ENCODE measurements at places on chromosomes 1 and 21.

DNA sequence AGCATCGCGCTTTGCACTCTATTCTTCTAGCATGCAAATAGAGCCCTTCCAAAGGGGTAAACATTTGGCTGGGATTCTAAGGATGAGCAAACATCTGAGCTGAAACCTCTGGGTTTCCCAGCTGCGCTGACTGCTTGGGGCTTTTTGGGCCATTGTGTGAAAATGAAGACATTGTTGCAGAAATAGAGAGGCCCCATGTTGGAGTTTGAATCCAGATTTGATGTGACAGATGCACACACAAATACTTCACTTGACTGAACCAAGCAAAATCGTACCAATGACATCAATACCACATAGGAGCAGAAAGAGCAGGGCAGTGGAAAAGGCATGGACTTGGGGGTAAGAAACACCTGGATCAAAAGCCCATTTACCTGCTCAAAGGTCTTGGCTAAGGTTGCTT, 144.6 kb upstream of the HMGB4 start:
- no peak for DNase-seq

GRCh38 chr21:38469642-38470041, 28.6 kb downstream of the ERG start:
- no peak for DNase-seq

GRCh38 chr1:119318466-119319309, 49.9 kb upstream of the HAO2 start:
- no peak for DNase-seq

DNA sequence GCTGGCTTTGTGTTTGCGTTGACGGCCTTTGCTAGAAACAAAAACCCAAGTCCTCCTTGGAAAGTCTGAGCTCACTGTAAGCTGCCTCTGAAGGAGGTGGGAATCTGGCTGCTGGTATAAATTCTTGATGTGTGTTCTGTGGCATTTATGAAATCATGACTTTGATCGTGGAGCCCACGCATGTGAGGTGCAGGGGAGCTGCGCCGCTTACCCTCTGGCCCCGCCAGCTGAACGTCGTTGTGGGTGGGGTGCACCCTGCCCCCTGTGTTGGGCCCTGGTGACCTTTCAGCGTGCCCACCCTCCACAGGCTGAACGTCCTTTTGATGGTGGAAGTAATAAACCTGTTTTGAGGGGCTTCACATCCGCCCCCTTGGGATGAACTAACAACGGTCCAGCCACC, 21.2 kb upstream of the DIP2A start:
- DNase-seq: no peak

DNA sequence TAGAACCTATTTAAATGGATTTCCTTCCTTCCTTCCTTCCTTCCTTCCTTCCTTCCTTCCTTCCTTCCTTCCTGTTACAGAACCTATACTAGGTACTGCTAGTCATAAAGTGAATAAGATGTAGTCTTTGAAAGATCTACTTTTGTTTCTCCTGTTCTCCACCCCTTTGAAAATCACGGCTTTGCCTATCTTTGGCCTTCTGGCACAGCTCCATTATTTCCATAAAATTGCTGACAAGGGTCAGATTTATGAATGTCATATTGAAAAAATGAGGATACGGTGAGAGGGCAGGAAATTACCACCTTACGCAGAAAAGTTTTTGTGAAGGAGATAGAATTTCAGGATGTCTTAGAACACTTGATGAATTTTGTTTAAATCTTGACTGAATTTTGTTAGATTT, 18.1 kb upstream of the HMCN1 start:
- DNase-seq: no peak

DNA sequence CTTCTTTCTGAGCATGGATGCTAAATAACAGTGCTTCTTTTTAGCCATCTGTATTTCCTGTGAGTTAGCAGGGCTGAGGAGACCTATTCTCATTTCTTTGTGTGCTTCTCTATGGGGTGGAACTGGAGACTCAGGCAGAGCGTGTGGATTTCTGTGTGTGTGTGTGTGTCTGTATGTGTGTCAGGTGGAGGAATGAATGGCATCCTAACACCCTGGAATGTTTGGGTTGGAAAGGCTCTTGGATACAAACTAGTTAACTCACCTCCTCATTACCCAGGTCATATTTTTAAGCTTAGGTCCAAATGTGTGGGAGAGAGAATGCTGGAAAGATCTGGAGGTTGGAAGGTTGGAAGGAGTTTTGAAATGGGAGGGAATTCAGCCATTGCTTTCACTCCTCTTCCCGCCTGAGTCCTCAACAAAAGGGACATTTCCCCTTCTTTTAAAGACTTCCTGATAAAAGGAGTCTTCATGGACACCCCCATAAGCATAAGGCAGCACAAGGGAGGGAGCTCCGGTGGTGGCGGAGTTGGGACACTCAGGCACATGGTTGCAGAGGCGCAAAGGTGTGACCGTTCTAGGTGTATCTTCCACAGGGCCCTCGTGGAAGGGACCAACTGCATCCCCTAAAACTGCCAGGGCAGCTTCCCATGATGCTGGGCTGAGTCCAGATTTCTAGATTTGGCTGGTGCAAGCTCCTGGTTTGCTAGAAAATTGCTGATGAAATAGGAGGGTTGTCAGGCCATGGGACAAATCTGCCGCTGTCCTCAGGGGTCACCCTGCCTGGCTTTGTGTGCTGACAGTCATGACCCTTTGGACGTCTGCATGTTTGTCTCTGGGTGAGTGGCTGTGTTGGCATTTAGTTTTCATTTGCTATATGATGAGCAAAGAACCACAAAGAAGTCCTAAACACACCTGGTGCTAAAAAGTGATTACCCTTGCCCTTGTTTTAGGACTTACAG, 37.6 kb downstream of the MTARC1 start:
- no peak for DNase-seq

- DNase-seq: no peak
Measured at GRCh38 chr1:74512170-74512915, at the start of gene LRRC53. Gene LRRC53 (minus strand): TSS chr1:74512611. CDS start chr1:74483349, 29,262 bp downstream.

DNA sequence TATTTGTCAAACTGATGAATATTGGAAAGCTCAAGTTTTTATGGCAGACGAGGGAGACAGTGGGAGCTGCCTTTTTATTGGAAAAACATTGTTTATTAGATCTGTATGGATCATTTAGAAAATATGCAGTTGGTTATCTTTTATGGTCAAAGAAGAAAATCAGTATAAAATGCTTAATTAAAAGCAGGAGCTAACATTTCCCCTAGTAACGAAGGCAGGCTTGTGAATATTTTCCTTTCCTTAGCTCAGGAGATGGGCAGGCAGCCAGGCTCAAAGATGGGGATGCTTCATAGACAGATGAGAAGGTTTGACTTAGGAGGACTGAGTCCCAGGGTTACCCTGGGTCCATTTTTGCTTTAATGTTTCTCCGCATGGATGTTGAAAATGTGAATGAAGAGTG, 26.0 kb downstream of the ROR1 start:
- peak; percentile 79 for DNase-seq

DNA sequence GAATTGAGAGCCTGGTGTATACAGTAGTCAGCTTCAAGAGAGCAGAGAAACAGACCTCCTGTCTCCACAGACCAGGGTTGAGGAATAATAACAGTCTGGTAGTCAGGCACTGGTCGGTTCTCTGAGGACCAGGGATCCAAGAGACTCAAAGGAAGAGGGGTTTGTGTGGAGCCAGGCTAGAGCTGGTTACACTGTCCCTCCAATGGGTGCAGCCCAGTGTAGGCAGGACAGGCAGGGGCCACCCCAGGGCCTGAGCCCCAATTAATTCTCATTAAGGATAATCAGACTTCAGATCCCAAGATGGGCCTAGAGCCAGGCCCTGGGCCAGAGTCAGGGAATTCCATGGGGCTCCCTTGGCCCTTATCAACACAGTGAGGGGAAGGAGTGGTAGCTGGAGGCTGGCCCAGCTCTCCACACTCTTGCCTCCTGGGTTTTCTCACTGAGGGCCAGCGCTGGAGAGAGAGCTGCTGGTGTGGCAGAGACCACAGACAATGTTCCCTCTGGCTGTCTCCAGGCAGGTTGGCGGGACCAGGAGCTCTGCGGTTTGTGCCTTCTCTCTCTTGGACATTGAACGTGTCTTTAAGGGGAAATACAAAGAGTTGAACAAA, 9.1 kb downstream of the SEMA4A start:
- DNase-seq: no peak

DNA sequence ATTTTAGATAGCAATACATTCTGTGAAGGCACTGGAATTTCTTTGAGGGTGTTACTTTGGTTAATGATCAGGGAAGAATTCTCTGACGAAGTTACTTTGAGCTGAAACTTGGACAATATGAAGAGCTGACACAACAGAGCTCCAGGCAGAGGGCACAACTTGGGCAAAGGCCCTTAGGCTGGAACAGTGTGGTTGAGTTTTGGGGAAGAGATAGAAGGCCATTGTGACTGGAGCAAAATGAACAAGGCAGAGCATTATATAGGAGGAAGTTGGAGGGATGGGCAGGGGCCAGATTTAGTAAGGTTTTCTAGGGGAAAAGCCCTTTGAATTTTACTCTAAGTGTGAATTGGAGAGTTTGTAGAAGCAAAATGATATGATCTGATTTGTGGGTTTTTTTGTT, 30.9 kb downstream of the LMO4 start:
- no peak for DNase-seq

- no peak for DNase-seq
Measured at GRCh38 chr1:37811027-37811655, 3.1 kb upstream of the YRDC start.

GRCh38 chr1:65179148-65179547, 31.1 kb downstream of the AK4 start:
- no peak for DNase-seq

- no peak for DNase-seq
Measured at GRCh38 chr1:61659061-61659460, 65.9 kb downstream of the TM2D1 start.

DNA sequence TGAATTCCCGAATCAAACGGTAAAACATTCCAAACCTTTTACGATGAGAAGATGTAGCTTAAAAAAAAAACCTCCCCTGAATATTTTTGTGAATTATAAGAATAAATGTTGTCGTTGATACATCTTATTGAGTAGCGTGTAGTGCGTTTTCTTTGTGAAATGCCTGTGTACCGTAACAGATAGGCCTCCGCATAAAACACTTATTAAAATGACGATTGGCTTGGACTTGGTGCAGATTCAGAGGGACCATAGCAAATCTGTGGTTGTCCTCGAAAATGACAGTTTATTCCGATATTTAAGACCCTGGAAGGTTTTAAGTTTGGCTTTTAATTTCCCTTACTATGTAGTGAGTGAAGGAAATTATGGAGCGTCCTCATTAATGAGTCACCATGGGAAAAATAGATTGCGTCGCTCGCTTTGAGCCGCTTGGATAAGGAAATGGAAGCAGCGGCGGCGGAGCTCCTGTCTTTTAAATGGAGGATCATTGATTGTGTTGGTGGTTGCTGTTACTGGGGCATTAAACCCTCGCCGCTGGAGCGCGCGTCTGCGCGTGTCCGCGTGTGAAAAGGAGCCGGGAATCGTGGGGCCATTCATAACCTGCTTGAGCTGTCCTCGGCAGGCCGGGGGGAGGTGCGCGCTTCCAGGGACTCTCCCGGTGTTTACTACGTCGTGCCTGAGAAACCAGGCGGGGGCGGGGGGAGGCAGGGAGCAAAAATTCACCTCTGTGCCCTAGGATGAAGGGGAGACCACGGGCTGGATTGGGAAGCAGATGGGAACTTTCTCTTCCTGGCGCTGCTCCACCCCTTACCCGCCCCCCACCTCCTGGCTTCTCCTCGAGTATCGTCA, 1.6 kb downstream of the SPEN start:
- DNase-seq: no peak

DNA sequence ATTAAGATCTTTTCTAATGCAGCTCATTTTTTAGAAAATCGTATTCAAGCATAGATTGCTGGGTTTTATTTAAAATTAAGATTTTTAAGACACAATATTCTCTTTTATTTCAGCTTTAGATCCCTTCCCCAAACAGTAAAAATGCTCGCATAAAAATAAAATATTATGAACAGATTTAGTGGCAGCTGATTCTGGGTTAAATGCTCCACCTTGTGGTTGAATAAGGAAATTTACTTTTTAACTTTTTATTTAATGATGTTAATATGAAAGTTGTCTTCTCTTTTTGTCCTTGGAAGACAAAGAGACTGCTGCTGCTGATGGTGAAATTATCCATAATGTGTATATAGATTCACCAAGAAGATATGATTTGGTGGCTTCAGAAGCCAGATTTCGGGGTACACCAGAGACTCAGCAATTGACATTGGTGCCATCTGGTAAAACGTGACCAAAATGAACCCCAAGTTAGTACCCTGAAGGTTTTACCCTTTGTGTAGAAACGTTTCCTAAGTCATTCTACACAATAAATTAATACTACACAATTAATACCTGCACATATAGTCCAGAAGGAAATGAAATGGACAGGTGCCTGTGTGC, 128.0 kb downstream of the ADAMTS1 start:
- DNase-seq: no peak

DNA sequence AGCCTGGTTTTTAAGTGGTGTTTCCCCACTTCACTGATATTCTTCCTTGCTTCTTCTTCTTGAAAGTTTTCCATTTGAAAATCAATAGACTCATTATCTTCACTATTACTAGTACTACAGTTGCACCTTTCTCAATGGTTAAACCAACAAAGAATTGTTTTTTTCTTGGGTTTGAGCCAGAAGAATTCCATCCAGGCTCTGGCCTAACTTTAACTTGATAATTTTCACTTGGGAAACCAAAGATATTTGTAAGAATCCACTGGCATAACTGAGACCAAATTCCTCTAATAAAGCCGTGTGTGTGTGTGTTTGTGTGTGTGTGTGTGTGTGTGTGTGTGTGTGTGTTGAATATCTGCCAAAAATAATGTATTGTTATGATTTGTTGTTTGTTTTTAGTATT, 103.2 kb downstream of the SGIP1 start:
- no peak for DNase-seq

DNA sequence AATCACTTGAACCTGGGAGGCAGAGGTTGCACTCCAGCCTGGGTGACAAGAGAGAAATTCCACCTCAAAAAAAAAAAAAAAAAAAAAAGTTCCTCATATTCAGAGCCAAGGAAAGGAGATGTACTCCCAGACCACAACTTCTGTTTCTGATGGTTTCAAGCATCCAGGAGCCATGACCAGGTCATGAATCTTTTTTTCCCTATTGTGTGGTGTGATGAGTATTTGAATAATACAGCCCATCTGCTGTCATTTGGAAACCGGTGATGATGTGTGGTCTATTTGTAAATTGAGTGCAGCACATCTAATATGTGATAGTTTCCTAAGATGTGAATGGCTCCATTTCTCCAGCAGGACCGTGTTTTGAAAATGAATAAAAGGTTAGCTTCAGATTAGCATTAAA, 18.6 kb downstream of the PIK3CD start:
- DNase-seq: no peak

- no peak for DNase-seq
Measured at GRCh38 chr1:220928725-220929300, 49.6 kb downstream of the HLX start.

DNA sequence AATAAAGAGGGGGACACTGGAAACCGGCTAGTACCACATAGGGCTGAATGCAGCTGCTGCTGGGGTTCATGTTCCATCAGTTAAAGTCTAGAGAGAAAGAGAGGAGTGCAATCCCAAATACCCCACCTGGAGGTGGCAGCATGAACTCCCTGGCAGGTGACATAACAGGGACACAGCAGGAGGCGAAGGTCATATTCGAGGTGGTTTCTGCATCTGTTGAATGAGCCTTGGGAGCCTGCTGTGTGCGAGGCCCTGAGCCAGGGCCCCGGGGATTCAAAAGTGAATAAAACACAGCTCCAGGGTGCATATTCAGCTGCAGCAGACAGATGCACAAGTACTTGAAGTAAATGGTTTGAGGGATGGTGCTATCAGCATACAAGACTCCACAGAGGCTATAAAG, 456.8 kb downstream of the SETD4 start:
- DNase-seq: no peak
